ENCODE measurements at places on chromosomes 5 and 9.

- DNase-seq, result no peak
Observed at GRCh38 chr5:143059355-143059754, 289.2 kb downstream of the ARHGAP26 start.

DNA sequence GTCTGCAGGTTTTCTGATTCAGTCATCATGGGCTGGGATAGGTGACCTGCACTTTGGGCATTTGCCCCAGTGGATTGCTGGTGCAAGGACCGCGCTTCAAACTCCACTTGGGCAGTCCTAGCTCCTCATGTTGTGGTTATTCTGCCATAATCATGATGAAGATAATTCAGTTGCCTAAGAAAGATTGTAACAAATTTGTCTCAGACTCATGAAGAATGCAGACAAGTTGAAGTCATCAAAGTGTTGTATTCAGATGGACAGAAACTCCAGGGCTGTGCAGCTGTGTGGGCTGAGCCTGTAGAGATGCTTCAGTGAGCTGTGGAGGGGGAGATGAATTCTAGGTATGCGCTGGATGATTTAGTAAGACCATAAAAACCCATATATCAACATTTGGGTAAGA is 38.5 kb downstream of the TARS1 start:
- no peak for DNase-seq

GRCh38 chr5:93717162-93717561 is 24.2 kb downstream of the POU5F2 start:
- DNase-seq, result no peak

DNA sequence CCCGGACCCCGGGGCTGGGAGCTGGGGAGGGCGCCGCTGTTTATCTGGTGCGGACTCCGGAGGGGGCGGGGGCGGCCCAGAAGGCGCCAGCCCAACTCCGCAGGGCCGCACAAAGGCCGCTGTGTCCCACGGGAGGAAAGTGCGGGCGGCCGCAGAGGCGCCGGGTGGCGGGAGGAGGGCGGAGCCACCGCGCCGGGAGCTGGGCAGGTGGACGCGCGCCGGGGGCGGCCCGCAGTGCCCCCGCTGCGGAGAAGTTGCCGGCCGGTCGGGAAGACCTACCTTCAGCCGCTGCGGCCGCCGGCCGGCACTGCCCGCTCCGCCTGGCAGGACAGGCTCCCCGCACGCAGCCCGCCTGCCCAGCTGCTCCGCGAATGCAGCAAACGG is 43.6 kb downstream of the NACC2 start:
- DNase-seq, result no peak

GRCh38 chr9:115296831-115297565 is 179.0 kb upstream of the TNC start:
- DNase-seq, result no peak

- DNase-seq, result no peak
Observed at GRCh38 chr5:145768863-145769262, 66.3 kb downstream of the PRELID2 start.

DNA sequence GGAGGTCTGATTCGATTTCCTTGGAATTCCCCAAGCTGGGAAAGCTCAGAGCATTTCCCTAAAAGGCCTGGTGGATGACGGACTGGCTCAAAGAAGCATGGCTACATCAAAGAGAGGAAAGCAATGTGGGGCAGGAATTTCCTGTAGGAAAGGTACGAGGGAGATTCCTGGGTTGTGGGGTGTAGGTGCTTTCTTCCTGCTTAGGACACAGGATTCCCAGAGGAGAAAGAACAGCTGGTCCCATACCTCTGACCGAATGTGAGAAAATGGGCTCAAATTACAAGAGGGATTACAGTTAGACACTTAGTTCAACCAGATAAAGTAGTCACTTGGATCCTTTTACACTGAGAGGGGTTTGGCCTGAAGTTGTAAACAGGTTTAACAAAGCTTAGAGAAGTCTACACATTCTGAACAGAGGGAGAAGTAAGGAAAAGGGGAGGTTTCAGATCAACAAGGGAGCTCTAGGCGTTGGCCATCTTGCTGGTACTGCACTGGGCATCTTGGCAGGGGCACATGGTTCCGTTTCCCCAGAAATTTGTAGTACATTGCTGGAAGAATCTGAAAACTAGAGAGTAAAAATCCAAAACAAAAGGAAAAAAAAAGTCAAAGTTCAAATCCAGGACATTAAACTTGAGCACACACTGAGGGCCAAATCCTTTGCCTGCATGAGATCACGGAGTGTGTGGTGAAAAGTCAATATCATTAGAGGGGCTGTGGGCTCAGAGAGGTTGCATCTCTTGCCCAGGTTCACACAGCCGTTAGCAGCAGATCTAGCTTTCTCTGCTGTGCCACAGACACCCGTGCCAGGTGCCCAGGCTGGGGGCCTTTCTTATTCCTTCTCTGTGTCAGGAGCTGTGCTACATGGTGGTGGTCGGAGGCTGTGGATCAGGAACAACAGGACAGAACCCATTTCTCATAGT is 171.3 kb downstream of the RGS3 start:
- DNase-seq, result no peak

GRCh38 chr9:123996731-123997421 is 14.7 kb upstream of the LHX2 start:
- no peak for DNase-seq

DNA sequence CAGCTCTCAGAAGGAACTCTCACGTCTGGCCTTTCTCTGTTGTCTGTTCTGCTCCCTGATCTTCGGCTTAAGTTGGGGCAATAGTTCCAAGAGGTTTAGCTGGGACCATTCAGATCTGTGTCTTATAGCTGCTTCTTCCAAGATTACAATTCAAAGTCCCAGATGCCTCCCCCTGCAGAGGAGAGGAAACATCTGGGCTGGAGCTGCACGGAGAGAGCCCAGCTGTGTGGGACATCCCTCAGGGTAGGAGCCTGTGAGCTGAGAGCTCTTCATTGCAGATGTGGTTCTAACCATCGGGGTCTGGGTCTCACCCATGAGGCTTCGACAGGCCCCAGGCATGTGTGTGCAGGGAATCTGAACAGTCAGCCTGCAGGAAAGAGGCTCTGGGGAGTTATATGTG is 9.0 kb upstream of the PHF19 start:
- DNase-seq, result no peak

DNA sequence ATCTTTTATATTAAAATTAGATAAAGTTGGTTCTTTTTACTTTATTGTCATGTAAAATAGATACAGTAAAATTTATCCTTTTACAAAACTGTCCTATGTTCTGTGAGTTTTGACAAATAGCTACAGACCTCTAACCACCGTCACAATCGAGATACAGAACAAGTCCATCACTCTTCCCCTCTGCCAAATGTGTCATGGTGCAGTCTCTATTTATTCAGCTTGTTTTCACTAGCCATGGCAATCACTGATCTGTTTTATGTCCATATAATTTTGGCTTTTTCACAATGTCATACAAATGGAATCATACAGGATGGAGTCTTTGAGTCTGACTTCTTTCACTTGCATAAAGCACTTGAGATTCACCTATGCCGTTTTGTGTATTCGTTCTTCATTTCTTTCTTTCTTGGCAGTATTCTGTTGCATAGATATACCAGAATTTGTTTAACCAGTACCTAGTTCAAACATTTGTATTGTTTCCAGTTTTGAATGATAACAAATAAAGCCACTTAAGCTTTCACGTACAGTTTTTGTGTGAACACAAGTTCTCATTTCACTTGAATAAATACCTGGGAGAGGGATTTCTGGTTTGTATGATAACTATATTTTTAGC is 273.2 kb upstream of the MPDZ start:
- DNase-seq, result no peak

DNA sequence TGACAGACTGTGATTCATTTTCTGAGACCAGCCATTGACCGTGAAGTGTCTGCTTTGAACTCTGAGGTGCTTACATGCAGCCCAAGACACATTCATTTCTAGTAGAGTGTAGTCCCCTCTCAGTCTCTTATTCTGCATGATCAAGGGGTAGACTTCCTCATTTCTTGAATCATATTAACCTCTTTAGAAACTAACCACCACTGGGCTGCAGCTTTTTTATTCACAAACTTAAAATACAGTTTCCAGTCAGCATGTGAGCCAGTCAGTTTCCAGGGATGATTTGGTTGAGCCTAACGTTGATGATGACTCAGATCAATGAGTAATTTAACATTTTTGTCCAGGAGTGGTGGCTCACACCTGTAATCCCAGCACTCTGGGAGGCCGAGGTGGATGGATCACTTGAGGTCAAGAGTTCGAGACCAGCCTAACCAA is 59.2 kb downstream of the OTULIN start:
- no peak for DNase-seq

- no peak for DNase-seq
Observed at GRCh38 chr9:93091056-93091452, 5.0 kb upstream of the CARD19 start.

DNA sequence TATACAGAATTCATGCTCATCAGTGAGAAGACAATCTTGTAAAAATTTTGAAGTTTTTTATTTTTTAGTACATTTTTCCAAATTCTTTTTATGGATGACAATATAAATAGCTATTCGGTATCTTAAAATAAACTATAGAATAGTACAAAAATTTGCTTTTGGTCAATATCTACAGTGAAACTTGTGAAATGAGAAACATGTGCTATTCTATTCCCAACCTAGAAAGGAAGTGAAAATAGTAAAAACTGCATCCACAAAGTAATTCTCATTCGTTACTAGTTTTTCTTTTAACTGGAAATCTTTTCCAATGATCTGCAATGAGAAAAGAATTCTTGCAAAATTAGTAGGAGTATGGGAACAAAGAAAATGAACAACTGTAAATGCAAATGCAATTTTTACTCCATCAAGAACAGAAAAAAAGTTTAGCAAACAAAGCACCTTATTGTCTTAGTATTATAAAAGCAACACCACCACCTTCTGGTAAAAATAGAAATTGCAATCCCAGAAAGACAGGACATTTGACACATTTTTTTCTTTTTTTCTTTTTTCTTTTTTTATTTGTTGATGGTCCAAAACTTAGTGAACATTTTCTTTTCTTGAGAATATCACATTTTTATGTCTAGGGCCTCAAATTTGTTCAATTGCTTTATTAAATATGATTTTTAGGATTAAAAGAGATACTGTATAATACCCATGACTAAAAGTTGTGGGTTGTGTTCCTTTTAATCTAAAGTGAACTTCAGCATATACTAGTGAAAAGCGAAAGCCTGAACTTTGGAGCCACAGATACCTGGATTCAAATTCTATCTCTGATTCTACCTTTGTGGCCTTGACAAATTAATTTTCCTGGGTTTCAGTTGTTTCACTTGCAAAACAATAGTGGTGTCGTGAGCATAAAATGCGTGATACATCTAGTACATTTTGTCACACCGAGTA is 72.3 kb downstream of the SLCO4C1 start:
- no peak for DNase-seq

DNA sequence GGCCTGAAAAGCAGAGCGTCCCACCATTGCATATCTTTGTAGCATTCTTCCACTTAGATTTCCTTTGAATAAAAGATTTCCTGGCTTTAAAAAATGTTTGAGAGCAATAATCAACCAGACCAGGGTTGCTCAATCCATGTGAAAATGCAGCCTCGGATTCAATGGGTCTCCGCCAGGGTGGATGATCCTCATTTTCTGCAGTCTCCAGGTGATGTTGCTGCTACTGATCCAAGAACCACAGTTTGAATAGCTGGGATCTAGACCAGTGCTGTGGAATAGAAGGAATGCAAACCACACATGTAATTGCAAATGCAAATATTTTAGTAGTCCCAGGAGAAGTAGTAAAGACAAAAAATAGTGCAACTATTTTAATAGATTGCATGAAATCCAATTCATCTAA is 317.6 kb downstream of the IRX1 start:
- no peak for DNase-seq

DNA sequence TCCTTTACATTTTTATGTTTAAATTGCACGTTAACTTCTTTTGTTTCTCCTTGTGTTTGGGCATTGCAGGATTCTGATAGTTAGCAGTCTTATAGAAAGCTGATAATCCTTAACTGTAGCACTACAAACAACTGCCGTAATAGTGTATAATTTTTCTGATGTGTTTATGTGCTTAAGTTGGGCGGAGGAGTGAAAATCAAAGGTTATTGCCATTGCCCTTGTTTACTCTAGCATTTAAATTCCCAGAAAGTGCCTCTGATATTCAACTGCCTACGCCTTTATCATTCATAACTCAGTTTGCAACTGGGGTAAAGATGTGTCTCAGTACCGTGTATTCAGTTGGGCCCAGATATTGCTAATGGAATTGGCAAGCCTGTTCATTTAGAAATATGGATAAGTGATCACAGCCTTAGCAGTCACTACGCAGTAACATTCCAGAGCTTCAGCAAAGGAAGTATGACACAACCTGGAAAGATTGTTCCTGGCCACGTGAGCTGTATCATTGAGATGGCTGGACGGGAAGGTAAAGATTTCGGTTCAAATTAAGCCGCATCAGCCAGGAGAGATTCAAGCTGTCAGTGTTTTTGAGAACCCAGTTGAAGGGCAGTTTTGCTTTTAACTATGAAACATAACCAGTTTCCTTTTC is 28.1 kb upstream of the LRRTM2 start:
- DNase-seq, result no peak

DNA sequence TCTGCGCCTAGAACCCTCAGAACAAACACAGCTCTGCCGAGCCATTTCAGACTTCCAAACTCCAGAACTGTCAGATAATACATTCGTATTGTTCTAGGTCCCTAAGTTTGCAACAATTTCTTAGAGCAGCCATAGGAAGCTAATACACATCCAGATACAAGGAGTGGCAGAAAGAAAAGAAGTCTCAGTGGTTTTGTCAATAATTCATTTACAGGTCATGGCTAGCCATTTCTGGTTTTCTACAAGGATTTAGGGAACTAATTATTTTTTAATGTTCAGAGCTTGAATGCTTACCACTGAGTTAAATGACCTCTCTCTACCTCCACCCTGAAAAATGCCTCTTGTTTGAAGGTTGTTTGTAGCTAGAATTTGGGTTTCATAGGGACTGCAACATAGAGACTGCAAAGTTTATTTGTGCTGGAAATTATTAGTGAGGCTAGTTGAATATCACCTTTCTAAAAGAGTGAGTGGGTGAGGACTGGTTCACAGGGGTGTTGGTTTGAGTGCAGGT is 15.5 kb upstream of the ERMP1 start:
- DNase-seq, result no peak

DNA sequence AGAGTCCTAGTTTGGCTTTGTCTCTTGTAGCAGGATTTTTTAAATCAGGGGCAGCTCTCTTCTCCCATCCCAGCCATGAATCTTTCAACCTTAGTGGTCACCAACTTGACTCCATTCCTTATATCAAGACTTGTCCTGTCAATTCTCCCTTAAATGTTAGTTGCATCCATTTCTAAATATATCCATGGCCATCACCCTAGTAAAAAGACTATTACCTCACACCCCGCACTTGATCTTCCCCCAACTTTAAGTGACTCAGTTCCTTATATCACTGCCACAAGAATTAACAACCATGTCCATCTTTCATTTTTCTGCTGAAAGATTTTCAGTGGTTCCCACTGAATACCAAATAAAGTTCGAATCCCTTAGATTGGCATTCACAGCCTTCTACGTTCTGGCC is 67.0 kb downstream of the STX17 start:
- no peak for DNase-seq
